ENCODE measurements at places on chromosomes 7 and 10.
A peak's percentile ranks its signal among the peaks of the same experiment; 100 is the strongest.

DNA sequence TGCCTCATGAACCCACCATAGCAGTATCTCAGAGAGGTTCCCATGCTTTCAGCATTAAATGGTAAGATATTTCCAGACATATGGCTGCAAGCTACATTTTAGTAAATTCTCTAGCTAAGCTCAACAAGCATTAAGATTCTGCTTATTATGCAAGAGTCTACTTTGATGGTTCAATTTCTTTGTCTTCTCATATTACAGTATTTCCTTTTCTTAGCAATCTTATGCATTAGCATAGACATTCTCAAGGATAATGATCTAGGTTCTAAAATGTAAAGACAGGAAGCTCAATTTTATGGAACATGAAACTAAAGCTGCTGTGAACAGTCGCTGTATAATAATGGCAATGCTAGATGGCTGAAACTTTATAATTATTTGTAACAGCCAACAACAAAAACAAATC lies 39.2 kb downstream of the MEOX2 start:
- DNase-seq: no peak

GRCh38 chr7:128352153-128352537 lies 8.4 kb upstream of the RBM28 start:
- no peak for DNase-seq

DNA sequence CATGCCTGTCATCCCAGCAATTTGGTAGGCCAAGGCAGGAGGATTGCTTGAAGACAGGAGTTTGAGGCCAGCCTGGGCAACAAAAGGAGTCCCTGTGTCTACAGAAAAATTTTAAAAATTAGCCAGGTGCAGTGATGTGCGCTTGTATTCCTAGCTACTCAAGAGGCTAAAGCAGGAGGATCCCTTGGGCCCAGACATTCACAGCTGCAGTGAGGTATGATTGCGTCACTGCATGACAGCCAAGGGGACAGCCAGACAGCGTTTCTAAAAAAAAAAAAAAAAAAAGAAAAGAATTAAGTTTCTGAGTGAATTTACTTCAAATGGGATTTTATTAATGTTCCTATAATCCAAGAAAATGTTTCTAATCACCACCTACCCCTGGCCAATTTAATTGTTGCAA lies 87.4 kb upstream of the RNF148 start:
- DNase-seq: no peak

- no peak for DNase-seq
These were observed 25.1 kb downstream of the ZMIZ1 start for GRCh38 chr10:79093658-79094411.

GRCh38 chr7:101258243-101258731 lies 13.4 kb upstream of the FIS1 start:
- DNase-seq: no peak

DNA sequence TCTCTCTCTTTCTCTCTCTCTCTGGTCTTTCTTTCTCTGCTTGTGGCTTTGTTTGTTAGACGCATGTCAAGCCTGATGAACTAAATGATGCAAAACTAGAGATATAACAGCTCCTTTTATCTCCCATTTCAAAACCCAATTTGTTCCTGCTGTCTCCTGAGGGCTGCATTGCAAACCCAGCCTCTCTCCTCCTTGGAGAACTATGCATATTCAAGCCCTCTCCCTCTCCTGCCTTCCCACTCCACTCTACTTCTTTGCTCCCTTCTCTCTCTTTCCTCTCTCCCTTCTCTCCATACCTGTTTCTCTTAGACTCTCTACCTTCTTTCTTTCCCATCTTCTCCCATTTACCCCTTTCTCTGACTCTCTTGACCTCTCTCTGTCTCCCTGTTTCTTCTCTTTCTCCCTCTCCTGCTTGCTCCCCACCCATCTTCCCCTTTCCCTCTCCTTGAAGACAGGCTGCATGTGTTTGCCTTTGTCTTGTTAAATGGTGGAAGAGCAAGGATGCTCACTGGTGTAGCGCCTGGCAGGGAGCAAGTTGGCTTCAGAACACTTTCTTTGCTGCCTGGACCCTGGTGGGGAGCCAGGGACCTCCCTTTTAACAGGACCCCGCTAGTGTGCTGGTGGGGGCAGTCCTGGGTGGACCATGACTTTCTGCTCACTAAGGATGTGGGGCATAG lies 142.9 kb downstream of the CDH23 start:
- DNase-seq: no peak

DNA sequence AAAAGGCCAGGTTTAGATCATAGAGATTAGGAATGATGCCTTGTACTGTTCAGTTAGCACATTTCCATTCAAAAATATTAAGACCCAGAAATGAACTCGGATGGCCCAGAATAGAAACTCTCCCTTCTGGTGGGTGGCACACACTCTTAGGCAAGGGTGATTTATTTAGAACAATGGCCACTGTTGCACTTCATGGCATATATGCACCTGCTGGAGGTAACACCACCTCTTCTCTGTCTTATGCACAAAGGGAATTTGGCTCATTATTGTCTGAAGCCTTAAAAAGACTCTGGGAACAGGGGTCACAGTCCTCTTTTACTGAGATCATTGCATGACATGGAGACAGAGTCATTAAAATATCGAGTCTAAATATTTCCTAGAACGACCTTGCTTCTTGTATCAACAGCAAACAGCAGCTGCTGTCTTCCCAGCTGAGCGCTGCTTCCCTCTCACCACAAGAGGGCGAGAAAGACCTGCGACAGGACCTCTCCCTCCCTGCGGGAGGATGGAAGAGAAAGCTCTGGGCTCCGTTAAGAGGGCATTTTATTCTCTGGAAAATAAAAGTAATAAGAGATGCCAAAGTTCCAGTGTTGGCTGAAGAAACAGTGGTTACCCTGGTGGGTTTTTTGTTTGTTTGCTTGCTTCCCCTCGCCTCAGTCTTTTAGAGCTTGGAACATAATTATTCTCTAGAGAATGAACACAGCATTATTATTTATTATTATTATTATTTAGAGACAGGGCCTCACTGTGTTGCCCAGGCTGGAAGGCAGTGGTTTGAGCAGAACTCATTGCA lies 13.5 kb upstream of the BAMBI start:
- DNase-seq: peak; percentile 56

- DNase-seq: no peak
These were observed 68.3 kb upstream of the SMNDC1 start for GRCh38 chr10:110373059-110373458.

DNA sequence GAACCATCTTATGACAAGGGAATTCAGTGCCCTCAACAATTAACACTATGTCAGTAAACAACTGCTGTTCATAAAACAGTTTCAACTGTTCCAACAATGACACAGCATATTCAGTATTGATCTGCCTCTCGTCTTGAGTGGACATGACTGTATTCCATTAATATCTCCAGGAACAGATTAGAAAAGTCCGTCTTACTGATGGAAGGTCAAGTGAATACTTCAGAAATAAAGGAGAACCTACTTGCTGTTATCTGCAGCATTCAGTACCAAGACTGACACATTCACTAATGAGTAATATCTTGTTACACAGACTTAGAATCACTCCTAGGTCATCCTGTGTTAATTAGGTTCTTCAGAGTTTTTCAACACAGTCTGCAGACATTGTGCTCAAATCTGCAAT lies 12.1 kb downstream of the KBTBD2 start:
- no peak for DNase-seq

DNA sequence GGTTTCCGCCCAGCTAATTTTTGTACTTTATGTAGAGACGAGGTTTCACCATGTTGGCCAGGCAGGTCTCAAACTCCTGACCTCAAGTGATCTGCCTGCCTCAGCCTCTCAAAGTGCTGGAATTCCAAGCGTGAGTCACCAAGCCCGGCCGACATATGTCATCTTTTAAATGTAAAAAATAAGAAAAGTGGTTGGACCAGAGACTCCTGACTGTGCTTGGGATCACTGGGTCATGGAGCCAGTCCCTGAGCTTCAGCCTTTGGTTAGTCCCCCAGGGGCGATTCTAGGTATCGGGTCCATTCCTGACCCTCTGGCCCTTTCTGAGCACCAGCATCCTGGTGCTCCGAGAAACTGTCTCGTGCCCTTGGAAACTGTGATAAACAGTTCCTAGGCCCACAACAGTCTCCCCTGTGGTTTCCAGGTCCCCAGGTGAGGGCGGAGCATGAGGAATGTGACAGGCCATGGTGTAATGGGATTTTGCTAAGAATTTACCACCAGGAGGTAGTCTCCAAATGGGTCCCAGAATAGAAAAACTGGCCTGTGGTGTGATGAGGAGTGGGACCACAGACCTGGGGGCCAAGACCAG lies 32.8 kb downstream of the UBTD1 start:
- no peak for DNase-seq

GRCh38 chr7:96920064-96920463 lies 85.3 kb upstream of the DLX6 start:
- no peak for DNase-seq

DNA sequence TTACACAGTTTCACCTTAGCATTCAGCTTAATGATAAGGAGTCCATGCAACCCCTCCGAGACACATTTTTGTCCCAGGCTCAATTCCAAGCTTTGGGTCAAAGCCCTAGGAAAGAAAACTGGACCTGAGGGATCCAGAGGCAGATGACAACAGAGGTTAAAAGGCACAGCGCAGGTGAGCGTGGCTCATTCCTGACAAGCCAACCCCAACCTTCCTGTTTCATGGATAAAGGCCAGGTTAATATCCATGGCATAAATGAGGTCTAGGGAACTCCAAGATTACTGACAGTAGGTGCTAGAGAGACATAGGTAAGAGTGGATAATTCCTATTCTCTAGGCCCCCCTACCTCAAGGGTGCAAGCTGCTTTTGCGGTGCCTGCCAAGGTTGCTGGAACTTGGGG lies 86.7 kb upstream of the GPR22 start:
- no peak for DNase-seq

GRCh38 chr7:1193593-1194424 lies 33.8 kb upstream of the ZFAND2A start:
- no peak for DNase-seq

GRCh38 chr10:6173203-6173602 lies 29.5 kb upstream of the PFKFB3 start:
- no peak for DNase-seq

- DNase-seq: no peak
These were observed 3.5 kb downstream of the SKIDA1 start for GRCh38 chr10:21521751-21522533.

DNA sequence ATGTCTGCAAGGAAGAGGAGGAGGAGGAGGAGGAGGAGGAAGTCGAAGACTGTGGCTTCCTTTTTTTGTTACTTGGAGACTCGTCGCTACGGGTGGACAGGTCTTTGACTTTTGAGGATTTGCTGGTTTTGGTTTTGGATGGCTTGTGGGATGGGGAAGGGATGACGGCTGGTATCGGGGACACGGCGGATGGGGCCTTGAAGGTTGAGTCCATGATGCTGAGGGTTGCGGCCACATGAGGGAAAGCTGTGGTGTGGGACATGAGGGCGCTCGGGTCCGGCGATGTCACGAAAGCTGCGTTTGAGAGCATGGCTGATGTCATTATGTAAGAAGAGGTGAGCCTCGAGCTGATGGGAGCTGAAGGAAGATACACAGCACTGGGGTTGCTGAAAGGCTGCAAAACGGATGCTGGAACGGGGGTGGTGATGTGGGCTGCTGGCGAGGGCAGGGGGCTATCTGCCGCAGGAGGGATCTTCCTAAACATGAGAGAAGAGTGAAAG lies 33.1 kb upstream of the EFCAB10 start:
- DNase-seq: no peak

GRCh38 chr7:116171094-116171493 lies 39.2 kb upstream of the TES start:
- DNase-seq: no peak

DNA sequence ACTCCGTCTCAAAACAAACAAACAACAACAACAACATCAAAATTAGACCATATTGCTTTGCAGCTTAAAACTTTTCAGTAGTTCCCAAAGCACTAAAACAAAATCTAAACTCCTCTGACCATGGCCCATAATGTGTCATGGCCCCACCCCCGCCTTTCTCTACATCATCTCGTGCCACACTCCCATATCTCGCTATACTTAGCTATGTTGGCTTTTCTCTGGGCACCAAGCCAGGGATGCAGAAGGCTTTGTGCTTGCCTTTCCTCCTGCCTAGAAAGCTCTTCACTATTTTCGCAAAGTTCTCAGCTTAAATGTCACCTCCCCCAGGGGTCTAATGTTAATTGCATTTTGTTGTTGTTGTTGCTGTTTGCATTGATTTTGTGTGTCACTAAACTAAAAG lies 15.1 kb upstream of the SLC16A12 start:
- no peak for DNase-seq

GRCh38 chr7:64314566-64314965 lies 805 bp downstream of the ZNF736 start:
- no peak for DNase-seq

DNA sequence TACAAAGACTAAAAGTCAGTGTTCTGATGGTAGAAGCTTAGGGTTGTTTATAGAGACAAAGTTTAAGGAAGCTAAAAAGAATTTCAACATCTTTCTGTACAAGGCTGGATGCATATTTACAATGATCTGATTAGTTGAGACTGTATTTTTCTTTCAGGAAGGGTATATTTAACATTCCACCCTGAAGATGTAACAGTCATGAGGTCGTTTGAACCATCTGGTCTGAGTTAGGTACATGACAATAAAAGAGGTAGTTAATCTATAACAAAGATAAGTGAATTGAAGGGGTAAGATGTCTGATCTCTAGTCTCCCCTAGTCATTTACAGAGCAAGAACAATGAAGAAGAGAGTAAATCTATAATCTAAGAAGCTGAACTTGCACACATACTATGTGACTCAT lies 821.2 kb downstream of the CNTNAP2 start:
- DNase-seq: no peak

GRCh38 chr7:40595129-40595528 lies 460.3 kb downstream of the SUGCT start:
- DNase-seq: no peak

GRCh38 chr7:67006965-67007364 lies 10.3 kb downstream of the TYW1 start:
- DNase-seq: no peak

DNA sequence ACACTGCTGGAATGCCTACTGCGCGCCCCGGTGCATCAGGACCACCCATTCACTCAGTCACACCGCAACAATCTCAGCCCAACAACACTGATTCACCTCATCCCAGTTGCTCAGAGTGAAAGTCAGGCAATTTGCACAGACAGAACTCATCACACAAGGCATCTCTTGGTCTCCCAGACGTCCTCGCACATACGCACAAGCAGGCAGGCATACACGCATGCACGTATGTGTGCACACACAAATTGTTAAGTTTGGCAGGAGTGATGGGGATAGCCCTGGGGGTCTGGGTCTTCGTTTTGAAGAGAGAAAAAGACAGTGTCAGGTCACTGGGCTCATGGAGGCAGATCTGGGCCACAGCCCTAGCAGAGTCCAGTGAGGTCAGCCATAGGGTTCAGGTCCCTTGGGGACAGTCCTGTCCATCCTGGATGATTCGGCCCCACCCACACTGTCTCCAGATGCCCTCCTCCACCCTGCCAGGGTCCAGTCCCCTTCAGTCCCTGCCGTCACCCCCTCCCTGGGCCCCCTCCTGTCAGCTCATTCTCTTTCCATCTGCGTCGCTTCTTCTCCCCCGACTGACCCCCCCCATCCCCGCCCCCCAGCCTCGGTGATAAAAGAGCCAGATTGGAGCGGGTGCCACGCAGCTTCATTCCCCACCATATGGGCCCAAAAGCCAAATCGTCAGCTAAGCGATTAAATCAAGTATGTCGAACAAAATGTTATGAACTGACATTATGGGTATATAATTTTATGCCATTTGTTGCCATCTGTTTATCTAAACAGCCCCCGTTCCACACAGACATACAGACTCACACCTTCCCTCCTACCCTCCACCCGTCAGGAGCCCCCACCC lies 48.5 kb upstream of the SLF2 start:
- DNase-seq: no peak

GRCh38 chr7:55104712-55105433 lies 86.1 kb downstream of the EGFR start:
- no peak for DNase-seq

All from AG09309 (cell line).